ENCODE measurements at places on chromosomes 13 and 19.

GRCh38 chr19:49626226-49626625 is 13.7 kb downstream of the RRAS start:
- no peak for DNase-seq
- H3K4me3 ChIP-seq = no peak overlapping the region
- peaks cover 49% of the 10 kb centered on the region for H3K36me3 ChIP-seq
- peaks cover 13% of the 10 kb centered on the region for H3K4me1 ChIP-seq
- H3K27ac ChIP-seq = no peak overlapping the region

DNA sequence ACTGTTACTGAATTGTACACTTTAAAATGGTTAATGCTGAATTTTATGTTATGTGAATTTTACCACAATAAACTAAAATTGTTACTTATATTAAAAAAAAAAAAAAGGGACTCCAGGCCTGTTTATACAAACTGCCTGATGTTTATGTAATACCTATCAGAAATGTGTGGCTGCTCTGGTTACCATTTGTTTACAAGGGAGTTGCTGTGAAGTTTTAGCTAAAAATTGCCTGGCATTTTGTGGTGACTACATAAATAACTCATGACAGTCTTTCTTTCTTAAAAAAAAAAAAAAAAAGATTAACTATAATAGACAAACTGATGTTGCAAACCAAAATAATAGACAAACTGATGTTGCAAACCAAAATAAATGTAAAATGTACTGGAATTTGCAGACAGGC is 71.8 kb downstream of the CDADC1 start:
- no peak overlapping the region for H3K4me3 ChIP-seq
- H3K27me3 ChIP-seq = no peaks in the 10 kb centered on the region
- H3K27ac ChIP-seq = no peak overlapping the region

GRCh38 chr13:40389081-40389641 is 277.3 kb downstream of the FOXO1 start:
- no peak overlapping the region for H3K27ac ChIP-seq
- no peak for DNase-seq
- no peaks in the 10 kb centered on the region for H3K36me3 ChIP-seq

DNA sequence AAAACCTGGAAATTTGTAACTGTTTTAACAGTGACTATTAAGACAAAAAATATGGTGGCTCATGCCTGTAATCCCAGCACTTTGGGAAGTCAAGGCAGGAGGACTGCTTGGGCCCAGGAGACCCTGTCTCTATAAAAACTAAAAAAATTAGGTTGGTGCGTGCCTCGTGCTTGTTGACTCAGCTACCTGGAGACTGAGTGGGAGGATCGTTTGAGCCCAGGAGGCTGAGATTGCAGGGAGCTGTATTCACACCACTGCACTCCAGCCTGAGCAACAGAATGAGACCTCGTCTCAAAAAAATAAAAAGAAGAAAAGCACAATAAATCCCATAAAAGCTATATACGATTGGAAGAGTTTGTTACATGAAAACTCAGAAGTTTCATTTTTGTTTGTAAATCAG is 23.7 kb downstream of the KLF5 start:
- H3K36me3 ChIP-seq = peaks cover 3% of the 10 kb centered on the region
- H3K4me3 ChIP-seq = no peak overlapping the region
- DNase-seq = no peak
- H3K27ac ChIP-seq = no peak overlapping the region
- H3K27me3 ChIP-seq = no peaks in the 10 kb centered on the region

- H3K27me3 ChIP-seq = no peaks in the 10 kb centered on the region
- H3K4me3 ChIP-seq = no peak overlapping the region
- DNase-seq = no peak
- no peaks in the 10 kb centered on the region for H3K4me1 ChIP-seq
- H3K27ac ChIP-seq = no peak overlapping the region
Measured at GRCh38 chr13:30192320-30193093, 114.8 kb downstream of the KATNAL1 start.

- H3K36me3 ChIP-seq = no peaks in the 10 kb centered on the region
- DNase-seq = no peak
- no peaks in the 10 kb centered on the region for H3K27me3 ChIP-seq
- H3K4me3 ChIP-seq = no peak overlapping the region
- no peaks in the 10 kb centered on the region for H3K4me1 ChIP-seq
- no peak overlapping the region for H3K27ac ChIP-seq
Measured at GRCh38 chr13:76654263-76654662, 231.9 kb downstream of the KCTD12 start.

GRCh38 chr13:24148414-24149235 is 11.9 kb upstream of the SPATA13 start:
- no peak overlapping the region for H3K4me3 ChIP-seq
- H3K27me3 ChIP-seq = no peaks in the 10 kb centered on the region
- no peak for DNase-seq
- peaks cover 11% of the 10 kb centered on the region for H3K4me1 ChIP-seq
- H3K36me3 ChIP-seq = no peaks in the 10 kb centered on the region

- no peak for DNase-seq
- no peak overlapping the region for H3K27ac ChIP-seq
- no peaks in the 10 kb centered on the region for H3K36me3 ChIP-seq
- H3K4me3 ChIP-seq = no peak overlapping the region
- H3K27me3 ChIP-seq = peaks cover 63% of the 10 kb centered on the region
- H3K4me1 ChIP-seq = peaks cover 5% of the 10 kb centered on the region
Measured at GRCh38 chr19:4284176-4284958, 5.3 kb downstream of the SHD start.

DNA sequence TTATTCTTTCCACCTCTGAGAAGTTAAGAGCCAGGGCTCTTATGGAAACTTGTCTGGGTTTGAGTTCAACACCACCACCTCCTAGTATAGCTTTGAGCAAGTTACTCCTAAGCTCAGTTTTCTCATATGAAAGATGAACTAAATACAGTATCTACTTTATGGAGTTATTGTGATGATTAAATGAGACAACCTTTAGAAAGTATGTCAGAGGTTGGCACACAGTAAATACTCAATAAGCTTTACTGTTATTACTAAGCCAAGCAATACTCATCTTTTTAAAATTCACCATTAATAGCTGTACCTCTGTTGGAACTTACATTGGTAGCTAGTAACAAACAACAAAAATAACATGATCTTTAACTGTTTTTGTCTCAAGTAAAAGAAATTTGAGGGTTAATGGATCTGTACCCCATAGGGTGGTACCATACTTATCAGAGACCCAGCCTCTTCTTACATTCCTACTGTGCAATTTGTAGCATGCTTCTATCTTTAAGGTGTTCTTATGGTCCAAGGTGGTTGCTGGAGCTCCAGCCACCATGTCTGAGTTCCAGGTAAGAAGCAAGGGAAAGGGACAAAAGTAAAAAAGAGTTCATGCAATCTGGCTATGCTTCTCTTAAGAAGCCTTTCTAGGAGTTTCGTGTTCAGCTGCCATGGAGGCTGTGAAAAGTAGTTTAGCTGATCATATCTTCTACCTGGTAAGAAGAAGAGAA is 24.1 kb upstream of the NDFIP2 start:
- no peaks in the 10 kb centered on the region for H3K27me3 ChIP-seq
- H3K4me3 ChIP-seq = no peak overlapping the region
- H3K4me1 ChIP-seq = peaks cover 12% of the 10 kb centered on the region

GRCh38 chr19:10299545-10300458 is 9.8 kb downstream of the ZGLP1 start:
- no peak overlapping the region for H3K4me3 ChIP-seq
- no peaks in the 10 kb centered on the region for H3K36me3 ChIP-seq
- peaks cover 15% of the 10 kb centered on the region for H3K4me1 ChIP-seq
- DNase-seq = no peak
- H3K27me3 ChIP-seq = peaks cover 33% of the 10 kb centered on the region
- H3K27ac ChIP-seq = no peak overlapping the region

DNA sequence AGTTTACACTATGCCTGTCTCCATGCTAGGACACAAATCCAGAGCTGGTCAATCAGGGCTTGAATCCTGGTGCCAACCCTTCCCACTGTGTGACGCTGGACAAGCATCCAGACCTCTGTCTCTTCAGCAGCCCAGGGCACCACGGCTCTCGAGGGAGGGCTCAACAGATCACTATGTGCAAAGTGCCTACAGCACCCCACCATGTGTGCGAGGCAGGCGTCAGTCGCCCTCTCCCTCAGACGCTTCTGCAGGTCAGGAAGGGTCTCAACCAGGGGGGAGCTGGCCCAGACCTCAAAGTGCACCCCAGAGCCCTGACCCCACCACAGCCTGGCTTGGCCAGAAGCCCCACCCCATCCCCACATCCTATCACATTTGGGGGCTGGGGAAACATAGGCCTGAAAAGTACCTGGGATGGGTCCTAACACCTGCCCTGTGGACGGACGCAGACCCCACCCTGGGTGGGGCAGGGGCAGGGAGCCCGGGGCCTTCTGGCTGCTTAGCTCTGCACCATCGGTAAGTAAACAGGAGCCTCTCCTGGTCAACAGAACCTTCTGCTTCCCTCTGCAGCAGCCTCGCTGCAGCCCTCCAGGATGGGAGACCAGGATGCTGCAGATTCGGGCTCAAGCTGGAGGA is 2.9 kb upstream of the C2CD4C start:
- H3K4me3 ChIP-seq = no peak overlapping the region
- no peaks in the 10 kb centered on the region for H3K36me3 ChIP-seq
- no peak overlapping the region for H3K27ac ChIP-seq
- peak; percentile 42 for DNase-seq

DNA sequence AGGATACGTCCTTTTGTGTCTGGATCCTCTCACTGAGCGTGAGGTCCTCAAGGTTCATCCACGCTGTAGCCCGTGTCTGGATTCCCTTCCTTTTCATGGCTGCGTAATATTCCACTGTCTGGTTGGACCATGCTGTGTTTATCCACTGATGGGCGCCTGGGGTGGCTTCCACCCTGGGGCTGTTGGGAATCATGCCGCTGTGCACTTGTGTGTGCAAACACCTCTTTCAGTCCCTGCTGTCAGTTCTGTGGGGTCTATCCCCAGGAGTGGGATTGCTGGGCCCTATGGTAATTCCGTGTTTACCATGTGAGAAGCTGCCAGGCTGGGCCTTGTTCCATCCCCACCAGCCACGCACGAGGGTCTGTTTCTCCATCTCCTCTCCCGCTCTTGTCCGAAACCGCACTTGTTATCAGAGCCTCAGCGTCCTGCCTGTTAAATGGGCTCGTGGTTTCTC is 98.6 kb downstream of the GADD45B start:
- DNase-seq = peak; percentile 62
- H3K27ac ChIP-seq = no peak overlapping the region
- no peaks in the 10 kb centered on the region for H3K27me3 ChIP-seq
- no peak overlapping the region for H3K4me3 ChIP-seq
